ENCODE measurements at places on chromosomes 6 and 20.

- DNase-seq = no peak
Measured at GRCh38 chr6:39339096-39339867, 16.8 kb upstream of the KCNK16 start.

DNA sequence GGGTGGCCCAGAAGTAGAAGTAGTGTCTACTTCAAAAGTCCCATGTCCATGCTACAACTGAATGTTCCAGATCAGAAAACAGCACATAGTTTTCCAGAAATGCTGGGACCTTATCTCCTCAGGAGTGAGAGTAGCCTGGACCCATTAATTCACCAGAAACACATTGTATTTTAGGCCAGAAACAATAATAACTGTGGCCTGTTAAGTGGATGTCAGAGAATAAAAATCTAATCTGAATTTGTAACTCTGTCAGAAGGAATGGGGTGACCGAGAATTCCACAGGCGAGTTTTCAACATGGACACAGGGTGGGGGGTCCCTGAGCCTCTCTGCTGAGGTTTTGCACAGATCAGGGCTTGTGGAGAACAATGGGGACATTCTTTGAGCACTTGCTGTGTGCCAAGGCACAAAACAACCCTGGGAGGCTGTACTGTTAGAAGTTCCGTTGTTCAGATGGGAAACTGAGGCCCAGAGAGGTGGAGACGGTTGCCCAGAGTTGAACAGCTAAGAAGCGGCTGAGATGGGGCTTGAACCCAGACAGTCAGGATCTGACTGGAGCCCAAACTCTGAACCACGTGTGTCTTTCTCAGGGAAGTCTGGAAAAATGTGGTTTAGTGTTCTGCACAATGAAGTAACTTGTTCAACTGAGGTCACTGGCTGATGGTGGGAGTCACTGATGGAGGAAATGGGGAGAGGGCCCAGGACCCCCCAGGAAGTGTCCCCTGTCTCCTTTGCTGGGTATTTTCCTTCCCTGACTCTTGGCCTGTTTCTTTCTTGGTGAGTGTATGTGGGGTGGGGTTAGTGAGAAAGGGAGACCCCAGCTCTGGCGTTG lies 44.2 kb downstream of the SNAI1 start:
- no peak for DNase-seq

GRCh38 chr6:105313211-105313610 lies 89.7 kb downstream of the PREP start:
- DNase-seq = no peak

GRCh38 chr20:13173201-13173600 lies 47.9 kb upstream of the ISM1 start:
- no peak for DNase-seq

DNA sequence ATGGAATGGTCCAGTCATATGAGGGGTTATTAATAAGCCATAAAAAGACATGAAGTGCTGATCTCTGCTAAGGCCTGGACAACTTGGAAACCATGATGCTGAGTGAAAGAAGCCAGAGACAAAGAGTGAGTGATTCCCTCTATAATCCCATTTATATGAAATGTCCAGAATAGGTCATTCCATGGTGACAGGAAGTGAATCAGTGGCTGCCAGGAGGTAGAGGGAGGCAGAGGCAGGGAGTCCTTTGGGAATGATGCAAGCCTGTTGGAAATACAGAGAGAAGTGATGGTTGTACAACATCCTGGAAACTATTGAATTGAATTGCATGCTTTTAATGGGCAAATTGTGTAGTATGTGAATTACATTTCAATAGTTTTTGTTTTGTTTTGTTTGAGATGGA lies 26.4 kb downstream of the ANKRD60 start:
- DNase-seq = no peak

GRCh38 chr6:19102936-19103335 lies 715.8 kb downstream of the RNF144B start:
- DNase-seq = no peak

DNA sequence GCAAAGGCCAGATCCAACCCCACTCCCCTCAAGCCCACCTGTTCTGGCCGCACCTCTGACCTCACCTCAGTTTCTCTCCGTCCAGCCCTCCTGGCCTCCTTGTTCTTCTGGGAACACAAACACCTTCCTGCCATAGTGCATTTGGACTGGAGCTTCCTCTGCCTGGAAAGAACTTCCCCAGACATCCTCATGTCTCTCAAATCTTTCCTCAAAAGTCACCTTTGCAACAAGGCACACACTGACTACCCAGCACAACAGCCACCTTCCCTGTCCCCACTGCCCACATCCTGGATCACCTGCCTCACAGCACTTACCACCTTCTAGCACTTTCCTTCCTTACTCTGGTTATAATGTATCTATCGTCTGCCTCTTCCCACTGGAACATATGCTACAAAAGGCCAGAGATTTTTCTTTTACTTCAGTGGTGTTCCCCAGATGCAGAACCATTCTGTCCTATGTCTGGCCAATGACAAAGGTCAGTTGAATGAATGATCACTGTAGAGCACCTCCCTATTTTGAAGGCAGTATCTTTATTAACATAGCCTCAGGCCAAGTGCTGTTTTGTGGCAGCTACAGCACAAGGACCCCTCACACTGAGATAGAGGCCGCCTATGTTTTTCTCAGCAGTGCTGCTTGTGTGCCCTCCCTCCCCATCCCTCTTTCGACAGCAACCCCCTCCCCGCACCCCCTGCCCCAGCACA lies 4.1 kb downstream of the HLA-B start:
- DNase-seq = no peak

DNA sequence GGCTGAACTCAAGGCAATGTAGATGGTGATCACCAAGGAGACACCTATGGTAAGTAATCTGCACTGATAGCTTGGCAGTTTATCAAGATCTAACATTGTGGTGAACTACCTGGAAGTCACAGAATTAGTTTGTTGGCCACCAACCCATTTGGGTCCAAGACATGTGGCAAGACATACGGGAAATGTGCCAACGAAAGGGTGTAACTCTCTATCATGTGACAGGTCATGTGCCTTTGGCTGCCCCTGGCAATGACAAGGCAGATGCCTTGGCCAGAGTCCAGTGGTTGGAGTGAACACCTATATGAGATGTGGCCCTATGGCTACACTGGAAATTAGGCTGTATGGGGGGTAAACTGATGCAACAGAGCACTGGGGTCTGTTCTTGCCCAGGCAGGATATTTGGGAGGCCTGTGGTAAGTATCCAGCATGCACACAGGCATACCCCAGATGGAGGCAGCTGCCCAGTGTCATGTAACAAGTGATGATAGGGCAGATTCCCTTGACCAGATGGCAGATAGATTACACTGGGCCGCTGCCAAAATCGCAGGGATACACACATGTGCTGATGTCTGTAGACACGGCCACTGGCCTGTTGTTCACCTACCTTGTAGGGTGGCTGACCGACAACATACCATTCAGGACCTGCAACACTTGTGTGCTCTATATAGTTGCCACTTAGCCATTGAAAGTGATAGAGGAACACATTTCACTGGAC lies 35.5 kb upstream of the HSF2 start:
- DNase-seq = no peak

GRCh38 chr6:90183587-90184333 lies 112.9 kb downstream of the BACH2 start:
- DNase-seq = no peak

GRCh38 chr6:31651602-31652191 lies 764 bp downstream of the BAG6 start:
- DNase-seq = no peak

- no peak for DNase-seq
Measured at GRCh38 chr6:113805811-113806495, 51.2 kb upstream of the MARCKS start.

GRCh38 chr6:86192123-86192522 lies 549.4 kb upstream of the SYNCRIP start:
- DNase-seq = no peak

DNA sequence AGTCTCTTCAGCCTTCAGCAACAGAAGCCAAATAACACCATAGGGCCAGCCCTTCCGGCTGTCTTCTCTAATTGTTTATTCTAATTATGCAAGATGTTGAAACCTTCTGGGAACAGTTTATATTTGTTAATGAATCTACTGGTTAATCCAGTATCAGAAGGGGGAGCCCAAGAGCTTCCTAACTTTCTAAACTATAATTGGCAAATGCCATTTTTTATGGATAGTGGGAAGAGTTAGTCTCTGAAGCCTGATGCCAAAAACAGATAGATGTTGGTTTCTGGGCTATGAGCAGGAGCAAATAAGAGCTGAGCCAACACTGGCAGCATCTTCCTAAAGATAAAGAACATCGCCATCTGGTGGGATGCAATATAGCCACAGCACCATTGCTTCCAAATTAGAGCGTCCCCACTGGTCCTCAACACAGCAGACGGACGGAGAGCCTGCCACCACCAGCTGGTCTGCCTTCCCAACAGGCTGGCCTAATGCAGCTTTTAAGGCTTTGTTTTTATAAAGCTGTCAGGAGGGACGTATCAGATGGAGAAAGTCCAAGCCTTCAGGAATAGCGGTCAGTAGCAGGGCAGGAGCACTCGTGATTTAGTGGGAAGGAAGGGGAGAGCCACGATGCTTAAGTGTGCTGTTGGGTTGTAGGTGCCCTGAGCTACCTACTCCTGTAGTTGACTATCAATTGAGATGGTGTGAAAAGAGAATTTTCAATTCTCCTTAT lies 118.8 kb downstream of the RALGAPA2 start:
- no peak for DNase-seq

DNA sequence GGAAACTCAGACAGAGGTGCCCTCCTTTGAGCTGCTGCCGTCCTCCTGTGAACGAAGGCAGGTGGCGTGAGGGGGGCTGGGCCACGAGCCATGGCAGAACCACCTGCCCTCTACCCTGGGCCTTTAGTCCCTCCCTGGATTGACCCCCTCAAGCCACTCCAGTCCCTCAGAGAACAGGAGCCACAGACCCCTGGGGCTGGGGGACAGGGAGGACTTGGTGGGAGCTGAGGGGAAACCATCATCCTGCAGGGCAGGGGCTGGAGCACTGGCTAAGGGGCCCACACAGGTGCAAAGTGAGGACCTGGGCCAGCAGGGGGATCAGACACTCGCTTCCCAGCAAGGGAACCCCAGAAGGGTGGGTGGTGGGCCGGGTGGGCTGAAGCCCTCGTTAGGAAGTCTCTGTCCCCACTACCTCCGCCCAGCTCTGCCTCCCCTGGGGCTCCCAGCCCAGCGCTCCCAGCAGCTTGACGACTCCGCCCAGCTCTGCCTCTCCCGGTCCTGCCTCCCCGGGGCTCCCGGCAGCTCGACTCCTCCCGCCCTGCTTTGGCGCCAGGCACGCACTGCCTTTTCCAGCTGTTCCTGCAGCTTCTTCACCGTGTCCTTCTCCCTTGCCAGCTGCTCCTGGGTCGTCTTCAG lies 44.4 kb downstream of the DSTN start:
- peak; percentile 76 for DNase-seq

GRCh38 chr20:46652699-46653098 lies 1.4 kb upstream of the SLC13A3 start:
- no peak for DNase-seq

GRCh38 chr6:7260291-7261031 lies 52.5 kb downstream of the SSR1 start:
- DNase-seq = no peak

DNA sequence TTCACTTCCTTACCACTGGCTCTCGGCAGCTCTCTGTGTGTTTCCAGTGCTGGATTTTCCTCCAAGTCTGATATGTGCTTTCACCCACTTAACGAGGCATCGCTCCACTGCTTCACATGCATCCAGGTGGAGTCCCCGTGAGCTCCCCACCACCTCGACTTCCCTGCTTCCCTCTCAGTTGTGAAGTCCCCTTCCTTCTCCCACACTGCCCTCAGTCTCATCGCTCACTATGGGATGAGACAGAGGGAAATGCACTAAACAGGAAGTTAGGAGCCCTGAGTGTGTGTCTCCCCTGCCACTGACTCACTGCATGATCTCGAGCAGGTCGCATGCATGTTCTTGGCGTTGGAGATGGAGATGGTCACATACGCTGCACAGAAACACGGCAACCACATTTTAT lies 84.0 kb downstream of the MTHFD1L start:
- no peak for DNase-seq

DNA sequence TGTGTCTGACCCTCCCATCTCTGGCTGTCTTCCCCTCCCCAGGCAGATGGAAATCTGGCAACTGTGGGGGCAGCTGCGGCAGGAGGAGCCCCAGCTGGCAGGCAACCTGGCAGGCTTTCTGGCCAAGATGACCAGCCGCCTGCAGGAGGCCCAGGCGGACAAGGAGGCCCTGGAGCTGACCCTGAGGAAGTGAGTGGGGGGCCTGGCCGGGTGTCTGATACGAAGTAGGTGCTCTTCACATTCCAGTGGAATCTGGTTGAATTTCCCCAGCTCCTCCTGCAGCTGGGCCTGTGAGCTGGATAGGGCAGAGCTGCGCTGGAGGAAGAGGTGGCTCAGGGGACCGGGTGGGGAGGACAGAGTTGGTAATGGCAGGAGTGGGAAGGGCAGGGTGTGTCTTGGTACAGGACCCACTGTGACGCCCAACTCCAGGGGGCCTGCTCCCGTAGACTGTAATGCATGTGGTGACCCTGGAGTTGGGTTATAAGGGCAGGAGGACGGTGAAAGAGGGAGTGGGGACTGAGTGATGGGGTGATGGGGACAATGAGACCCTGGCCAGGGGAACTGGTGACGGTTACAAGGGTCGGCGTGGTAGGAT lies 19.7 kb downstream of the RAB44 start:
- DNase-seq = peak; percentile 48

DNA sequence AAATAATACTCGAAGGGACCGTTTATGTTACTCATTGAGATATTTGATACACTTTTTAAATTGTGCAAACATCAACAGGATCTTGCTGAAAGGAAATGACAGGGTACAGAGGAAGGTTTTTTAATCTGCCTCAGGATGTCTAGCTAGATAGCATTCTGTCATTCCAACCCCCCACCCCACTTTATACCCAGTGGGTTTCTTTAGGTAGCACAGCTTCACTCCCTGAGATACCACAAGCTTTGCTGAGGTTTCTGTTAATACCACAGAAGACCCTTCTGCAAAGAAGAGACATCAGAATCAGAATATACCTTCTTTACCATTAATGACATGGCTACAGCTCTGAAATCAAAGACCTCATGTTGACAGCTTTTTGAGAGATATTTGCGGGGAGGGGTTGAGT lies 1.3 kb downstream of the PHACTR2 start:
- DNase-seq = no peak

DNA sequence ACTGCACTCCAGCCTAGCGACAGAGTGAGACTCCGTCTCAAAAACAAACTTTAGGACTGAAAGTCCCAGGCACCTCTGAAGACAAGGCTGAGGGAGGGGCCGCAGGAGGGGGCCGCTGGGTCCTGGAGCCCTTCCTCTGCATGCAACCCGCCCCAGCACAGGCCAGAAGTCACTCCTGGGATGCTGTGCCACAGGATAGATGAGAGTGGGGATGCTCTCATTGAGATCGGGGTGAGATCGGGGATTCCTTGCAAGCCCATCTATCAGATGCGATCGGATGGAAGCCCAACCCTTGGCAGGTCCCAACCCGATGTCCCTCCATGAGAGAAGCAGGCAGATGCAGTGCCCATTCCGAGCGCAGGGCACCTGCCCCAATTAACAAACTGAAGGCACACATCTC lies 66.5 kb downstream of the WDR27 start:
- no peak for DNase-seq

- peak; percentile 70 for DNase-seq
Measured at GRCh38 chr6:215335-216034, 76.8 kb upstream of the DUSP22 start.

- peak; percentile 81 for DNase-seq
Measured at GRCh38 chr20:4720041-4720976, 1.4 kb upstream of the PRND start.
